ENCODE measurements at places on chromosomes 2 and 18.

- DNase-seq: no peak
Measured at GRCh38 chr2:202278944-202279343, 13.4 kb downstream of the NOP58 start.

DNA sequence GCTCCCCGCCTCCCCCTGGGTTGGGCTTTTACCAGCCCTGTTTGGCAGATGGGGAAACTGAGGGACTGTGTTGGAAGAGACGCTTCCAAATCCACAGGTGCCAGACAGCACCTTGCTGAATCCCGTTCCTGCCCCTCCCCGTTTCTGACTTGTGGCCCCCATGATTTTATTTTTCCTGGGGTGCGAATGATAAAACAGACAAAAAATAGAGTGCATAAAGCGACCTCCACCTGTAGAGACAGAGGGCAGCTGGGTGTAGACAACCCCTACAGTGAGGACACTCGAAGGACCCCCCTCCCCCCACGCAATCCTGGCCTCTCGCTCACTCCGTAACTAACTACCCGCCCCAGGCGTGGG is 2.2 kb upstream of the CTDSP1 start:
- no peak for DNase-seq

DNA sequence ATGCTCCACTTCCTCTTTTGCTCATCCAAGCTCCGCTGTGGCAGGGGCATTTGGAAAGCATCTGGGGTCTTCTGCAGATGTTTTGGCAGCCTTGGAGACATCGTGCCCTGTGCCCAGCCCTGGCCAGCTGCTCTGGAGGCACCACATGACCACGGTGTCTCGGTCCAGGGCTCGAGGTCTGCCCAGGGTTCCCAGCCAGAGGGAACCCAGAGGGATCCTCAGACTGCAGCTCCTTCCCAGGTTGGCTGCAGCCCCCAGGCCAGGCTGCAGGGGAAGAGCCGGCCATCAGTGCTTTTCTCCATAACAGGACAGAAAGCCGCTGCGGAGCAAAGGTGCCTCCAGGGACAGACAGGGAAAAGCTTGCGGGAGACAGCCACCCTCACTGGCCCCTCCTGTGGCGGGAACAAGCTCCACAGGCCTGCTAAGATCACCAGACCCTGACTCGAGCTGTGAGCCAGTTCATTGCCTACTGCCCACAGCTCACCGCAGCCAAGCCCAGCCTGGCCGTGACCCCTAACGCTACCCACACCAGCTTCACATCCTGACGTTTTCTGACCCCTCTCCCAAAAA is 74.7 kb downstream of the SMAD7 start:
- DNase-seq: no peak

DNA sequence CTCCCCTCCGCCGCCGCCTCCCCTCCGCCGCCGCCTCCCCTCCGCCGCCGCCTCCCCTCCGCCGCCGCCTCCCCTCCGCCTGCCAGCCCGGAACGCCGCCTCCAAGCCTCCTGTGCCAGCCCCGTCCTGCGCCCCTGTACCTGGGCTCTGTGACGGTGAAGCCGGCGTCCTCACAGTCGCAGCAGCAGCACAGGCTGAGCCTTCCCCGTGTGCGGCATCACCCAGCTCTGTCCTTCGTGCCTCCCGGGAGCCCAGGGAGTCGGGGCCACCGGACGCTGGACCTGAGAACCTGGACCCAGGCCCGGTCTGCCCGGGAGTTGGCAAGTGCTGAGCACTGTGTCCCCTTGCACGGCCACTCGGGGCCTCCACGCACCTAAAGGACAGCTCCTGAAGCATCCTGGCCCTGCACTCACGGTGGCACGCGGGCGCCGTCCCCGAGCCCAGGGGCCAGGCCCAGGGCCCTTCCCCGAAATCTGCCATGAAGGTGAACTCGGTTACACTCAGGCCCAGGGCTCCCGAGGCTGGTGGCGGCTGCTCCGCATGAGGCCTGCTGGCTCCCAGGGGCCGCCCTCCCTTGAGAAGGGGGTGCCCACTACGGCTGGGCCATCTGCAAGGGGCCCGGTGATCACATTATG is 32.9 kb downstream of the RTP5 start:
- no peak for DNase-seq

GRCh38 chr2:68521037-68521436 is 53.7 kb downstream of the APLF start:
- no peak for DNase-seq

GRCh38 chr2:169343202-169343601 is 19.1 kb downstream of the LRP2 start:
- no peak for DNase-seq

- DNase-seq: no peak
Measured at GRCh38 chr2:209441541-209441940, 17.7 kb downstream of the MAP2 start.

DNA sequence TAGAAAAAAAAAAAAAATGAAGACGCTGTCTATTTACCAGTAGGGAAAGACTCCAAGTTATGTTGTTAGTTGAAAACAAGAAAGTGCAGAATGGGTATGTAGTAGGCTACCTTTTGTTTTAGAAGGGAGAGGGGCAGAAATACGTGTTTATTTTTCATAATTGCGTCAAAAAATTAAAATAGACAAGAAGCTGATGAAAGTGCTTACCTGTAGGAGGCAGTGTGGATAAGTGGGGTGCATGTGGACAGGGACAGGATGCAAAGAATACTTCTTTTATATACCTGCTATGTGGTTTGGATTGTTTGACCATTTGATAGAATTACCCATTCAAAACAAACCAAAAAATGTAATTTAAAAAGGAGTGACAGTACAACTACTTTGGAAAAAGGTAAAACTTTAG is 3.0 kb upstream of the GCG start:
- no peak for DNase-seq

GRCh38 chr2:17263570-17263968 is 254.7 kb downstream of the RAD51AP2 start:
- DNase-seq: no peak

GRCh38 chr2:101998896-101999789 is 7.4 kb downstream of the IL1R2 start:
- no peak for DNase-seq

DNA sequence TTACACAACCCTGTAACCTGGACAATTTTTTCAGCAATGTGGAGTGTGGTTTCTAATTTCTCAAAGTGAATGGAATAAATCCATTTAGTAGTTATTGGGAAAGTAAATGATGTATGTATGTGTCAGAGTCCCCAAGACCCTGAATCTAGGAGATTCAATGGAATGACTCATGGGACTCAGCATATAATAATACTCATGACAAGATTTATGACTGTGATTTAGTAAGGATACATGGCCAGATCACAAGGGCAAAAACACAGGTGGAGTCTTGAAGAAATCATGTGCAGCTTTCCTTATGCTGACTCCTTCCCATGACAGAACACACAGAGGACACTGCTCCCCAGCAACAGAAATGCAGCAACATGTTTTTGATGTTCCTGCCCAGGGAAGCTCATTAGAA is 1877.7 kb upstream of the LRRTM1 start:
- no peak for DNase-seq

GRCh38 chr2:109346601-109347228 is 217.7 kb downstream of the SH3RF3 start:
- no peak for DNase-seq

GRCh38 chr2:134679745-134680144 is 39.1 kb downstream of the TMEM163 start:
- DNase-seq: peak; percentile 27

DNA sequence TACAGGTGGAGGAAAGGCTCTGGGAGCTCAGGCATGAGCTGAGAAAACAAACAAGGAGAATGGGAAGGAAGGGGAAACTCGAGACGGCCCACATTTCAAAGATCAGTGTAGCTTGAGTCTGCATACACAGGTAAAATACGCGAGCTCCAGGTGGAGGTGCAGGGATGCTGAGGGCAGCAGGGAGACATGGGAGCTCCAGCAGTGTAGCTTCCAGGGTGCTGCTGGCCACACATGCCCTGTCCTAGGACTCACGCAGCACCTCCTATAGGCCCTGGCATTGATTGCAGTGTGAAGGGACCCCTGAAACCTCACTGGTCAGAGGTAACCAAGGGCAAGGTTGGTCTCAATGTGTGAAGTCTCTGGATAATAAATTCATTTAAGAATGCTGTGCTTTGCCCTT is 362.8 kb upstream of the HS6ST1 start:
- DNase-seq: no peak

DNA sequence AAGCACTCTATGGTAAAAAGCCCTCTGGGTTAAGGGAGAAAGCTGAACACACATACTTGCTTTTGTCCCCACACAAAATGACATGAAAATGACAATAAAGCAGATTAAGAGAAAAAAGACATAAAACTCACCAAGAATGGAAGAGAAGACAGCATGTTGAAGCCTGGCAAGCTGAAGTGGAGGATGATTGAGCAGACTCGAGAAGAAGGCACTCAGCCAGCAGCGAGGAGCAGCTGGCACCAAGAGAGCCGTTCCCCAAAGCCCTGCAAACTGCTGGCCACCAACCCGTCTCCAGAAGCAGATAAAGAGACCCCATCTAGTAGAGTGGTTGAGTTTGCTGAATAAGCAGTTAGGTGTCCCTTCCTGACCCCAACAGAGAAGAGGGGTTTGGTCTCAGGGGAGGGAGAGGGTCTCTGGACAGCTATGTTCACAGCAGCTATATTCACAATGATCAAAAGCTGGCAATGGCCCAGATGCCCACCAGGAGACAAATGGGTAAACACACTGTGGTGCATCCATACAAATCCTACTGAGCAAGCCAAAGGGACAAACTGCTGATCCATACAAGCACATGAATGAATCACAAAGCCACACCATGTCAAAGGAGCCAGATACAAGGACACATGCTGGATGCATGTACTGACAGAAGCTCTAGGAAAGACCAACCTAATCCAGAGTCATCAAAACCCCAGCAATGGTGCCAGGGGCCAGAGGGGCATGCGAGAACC is 36.9 kb downstream of the FAM168B start:
- DNase-seq: no peak

DNA sequence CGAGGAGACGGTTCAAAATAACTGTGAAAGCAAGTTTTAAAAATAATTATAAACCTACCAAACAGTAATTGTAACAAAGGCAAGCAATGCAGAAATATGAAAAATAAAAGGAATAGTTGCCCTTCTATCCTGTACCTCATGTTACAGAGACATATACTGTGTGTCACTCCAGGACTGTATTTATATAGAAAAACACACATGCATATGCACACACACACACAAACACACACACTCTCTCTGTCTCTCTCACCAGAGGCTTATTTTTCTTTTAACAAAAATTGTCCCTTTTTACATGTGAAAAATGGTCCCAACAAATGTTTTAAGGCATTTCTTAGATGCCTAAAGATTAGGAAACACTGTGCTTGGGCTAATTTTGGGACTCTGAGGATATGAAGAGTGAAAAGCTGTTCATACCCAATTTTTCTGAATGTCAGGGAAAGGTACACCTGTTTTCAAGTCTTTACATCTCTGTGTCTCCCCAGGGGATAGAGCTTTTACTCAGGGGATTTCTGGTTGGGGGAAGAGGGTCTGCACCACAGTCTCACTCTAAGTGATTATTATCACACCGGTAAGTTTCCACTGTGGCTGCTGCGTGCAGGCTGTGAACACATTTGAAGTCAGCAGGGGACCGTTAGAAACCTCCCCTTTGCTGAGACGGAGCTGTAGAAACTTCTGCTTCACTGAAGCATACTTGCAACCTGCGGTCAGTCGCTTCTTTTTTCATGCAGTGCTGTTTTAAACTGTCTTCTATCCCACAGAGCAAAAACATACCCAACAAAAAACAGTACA is 51.4 kb upstream of the SPAG16 start:
- DNase-seq: peak; percentile 21

DNA sequence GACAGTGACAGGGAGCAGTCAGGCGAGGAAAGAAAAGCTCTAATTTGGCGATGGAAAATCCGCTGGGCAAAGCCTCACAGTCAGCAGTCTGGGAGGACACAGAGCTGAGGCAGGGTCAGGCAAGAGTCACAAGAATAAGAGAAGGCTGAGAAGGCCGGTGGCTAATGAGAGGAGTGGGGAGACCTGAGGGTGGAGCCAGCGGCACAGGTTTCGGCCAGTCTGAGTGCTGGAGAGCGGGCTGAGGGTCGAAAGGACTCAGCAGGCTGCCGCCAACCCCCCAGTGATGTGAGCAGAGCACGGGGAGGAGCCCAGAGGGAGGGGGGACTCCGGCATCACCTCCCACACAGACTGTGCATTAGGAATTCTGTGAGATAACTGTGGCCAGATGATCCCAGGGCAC is 500.6 kb upstream of the MYT1L start:
- DNase-seq: no peak

DNA sequence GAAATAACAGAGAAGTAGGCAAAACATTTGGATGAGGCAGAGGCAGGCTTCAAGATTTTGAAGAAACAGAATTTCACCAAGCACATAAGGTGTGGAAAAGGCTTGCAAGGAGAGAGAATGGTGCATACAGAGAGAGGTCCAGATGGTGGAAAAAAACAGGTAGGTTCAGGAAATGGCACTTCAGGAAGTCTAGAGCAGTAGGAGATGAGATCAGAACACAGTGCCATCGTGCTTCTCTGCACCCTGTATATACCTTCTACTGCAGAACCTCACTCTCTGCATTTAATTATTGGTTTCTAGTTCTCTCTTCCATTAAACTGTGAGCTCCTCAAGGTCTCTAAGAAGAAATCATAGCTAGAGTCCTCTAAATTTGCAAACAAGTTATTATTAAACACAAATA is 2.4 kb downstream of the PAIP2B start:
- no peak for DNase-seq

DNA sequence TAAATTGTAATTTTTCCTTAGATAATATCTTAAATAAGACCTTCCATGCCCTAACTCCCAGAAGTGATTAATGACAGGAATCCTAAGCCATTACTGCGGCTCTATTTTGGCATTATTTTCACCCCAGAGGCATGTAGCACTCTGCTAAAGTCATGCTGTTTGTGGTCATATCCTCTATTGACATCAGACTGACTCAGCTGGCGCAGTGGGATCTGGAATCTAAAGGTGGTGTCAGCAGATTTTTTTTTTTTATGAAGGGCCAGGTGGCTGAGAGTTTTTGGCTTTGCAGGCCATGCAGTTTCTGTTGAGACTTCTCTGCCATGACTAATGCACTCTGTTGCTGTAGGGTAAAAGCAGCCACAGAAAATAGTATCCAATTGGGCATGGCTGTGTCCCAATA is 64.1 kb upstream of the ACVR1C start:
- DNase-seq: no peak

DNA sequence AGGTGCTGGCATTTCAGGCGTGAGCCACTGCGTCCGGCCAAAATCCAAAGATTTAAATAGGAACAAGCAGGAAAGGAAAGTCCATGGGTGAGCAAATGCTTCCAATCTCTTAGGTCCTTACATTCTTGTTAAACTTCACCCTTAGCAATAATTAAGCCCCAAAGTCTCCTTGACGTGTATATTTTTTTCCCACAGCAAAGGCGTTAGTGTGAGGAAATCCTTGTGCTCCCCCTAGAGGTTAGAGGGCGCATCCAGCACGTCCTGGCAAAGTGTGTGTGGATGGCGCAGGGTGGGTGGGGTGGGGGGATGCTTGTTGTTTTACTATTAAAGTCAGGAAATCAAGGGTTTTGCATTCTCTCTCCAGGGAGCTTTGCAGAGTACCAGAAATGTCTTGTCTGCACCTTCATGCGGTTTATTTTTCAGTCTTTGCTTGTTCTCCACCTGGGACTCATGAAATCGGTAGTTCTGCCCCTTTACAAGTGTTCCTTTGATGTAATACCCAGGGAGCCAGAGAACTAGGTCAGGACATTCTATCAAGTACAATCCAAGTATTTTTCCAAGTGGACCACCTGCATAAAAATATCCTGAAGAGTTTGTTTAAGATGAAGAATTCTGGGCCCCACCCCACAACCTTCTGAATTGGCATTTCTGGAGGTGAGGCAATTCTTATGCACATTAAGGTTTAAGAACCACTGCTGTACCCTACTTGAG is 22.2 kb upstream of the ITSN2 start:
- DNase-seq: no peak

All from stimulated activated CD8-positive, alpha-beta memory T cell treated with anti-CD3 and anti-CD28 coated beads, Interleukin-4, amount 100 ng/mL, for 4 hours (primary cell).